ENCODE measurements at places on chromosomes 16 and 17. TPM values are rescaled to one million over a fixed set of nuclear protein-coding genes. Genes with fewer than 3 reads are reported as not detected.
A peak's percentile ranks its signal among the peaks of the same experiment; 100 is the strongest.

DNA sequence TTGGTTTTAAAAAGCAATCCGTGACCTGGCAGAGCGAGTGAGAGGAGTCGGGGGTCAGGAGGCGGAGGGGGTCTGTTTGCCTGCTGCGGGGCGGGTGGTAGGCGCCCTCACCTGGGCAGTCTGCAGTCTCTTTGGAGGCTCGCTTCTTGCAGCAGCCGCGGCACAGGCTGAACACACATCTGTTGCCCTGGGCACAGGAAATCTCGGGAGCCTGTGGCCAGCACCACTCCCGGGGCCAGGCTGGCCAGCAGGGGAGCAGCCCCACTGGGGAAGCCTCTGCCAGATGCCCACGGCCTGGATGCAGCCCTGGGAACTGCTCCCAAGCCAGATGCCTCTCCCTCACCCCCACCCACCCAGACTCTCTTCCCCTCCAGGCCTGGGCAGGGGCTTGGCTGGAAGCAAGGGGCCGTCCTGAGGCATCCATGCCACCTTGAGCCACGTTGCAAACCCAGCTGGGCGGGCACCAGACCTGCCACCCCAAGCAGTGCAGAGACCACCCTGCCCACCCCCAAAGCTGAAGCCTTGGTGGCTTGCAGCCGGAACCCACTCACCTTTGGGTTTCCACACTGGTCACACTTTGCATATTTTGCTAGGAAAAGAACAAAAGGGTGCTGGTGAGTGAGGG, 6.6 kb downstream of the GPS1 start:
- no peak for DNase-seq
- H3K27me3 ChIP-seq, result no peaks in the 10 kb centered on the region
- H3K36me3 ChIP-seq, result peaks cover 5% of the 10 kb centered on the region
- peaks cover 2% of the 10 kb centered on the region for H3K4me1 ChIP-seq
- no peak overlapping the region for H3K4me3 ChIP-seq
- no peak overlapping the region for H3K27ac ChIP-seq

GRCh38 chr17:77651988-77652387, 306.5 kb upstream of the TNRC6C start:
- peaks cover 18% of the 10 kb centered on the region for H3K27me3 ChIP-seq
- peaks cover 3% of the 10 kb centered on the region for H3K36me3 ChIP-seq
- no peak for DNase-seq
- H3K27ac ChIP-seq, result no peak overlapping the region
- peaks cover 8% of the 10 kb centered on the region for H3K4me1 ChIP-seq

DNA sequence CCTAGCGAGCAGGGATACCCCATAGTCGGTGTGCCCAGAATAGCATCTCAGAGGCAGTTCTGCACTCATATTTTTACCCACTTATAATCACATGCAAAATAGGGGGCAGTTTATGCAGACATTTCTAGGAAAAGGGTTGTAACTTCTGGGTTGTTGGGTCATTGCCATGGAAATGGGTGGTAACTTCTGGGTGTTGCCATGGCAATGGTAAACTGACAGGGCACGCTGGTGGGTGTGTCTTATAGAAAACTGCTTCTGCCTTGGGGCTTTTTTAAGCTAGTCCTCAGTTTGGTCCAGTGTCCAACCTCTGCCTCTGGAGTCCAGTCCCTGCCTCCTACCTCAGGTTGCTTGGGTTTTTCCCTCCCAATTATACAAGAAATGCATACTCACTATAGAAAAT, 7.4 kb upstream of the SPAG9 start:
- H3K27ac ChIP-seq, result no peak overlapping the region
- DNase-seq, result no peak
- no peak overlapping the region for H3K4me3 ChIP-seq
- H3K4me1 ChIP-seq, result no peaks in the 10 kb centered on the region
- H3K27me3 ChIP-seq, result no peaks in the 10 kb centered on the region

DNA sequence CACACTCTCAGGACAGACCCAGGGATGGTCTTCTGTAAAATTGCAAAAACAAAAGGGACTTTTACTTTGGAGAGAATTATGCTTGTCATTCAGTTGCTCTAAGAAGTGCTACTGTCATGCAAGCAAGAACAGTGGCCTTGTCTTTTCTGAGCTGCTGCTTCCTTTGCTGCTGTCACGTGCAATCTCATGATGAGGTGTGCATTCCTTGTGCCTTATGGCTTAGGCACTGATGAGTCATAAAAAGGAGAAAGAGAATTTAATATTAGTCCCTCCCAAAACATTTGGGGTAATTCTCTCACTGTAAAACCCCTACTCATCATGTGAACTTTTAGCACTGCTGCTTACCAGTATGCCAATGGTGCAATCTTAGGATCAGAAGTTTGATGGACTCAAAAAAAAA, 2051.3 kb downstream of the TP53TG3F start:
- no peaks in the 10 kb centered on the region for H3K4me1 ChIP-seq
- H3K27me3 ChIP-seq, result no peaks in the 10 kb centered on the region
- no peak for DNase-seq
- H3K36me3 ChIP-seq, result no peaks in the 10 kb centered on the region
- H3K27ac ChIP-seq, result no peak overlapping the region

DNA sequence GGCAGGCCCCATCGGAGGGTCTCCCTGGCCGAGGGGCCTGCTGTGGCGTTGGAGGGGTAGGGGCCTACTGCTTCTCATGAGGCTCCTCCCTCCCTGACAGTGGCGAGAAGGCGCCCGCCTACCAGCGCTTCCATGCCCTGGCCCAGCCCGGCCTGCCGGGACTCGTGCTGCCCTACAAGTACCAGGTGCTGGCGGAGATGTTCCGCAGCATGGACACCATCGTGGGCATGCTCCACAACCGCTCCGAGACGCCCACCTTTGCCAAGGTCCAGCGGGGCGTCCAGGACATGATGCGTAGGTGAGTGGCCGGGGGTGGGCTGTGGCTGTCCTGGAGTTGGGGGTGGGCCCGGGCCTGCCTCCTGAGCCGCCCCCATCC, 1.7 kb downstream of the CDT1 start:
- H3K36me3 ChIP-seq, result no peaks in the 10 kb centered on the region
- H3K4me1 ChIP-seq, result peaks cover 5% of the 10 kb centered on the region
- no peak overlapping the region for H3K27ac ChIP-seq
- H3K27me3 ChIP-seq, result no peaks in the 10 kb centered on the region
- peak overlapping the region; percentile 22 for H3K4me3 ChIP-seq

DNA sequence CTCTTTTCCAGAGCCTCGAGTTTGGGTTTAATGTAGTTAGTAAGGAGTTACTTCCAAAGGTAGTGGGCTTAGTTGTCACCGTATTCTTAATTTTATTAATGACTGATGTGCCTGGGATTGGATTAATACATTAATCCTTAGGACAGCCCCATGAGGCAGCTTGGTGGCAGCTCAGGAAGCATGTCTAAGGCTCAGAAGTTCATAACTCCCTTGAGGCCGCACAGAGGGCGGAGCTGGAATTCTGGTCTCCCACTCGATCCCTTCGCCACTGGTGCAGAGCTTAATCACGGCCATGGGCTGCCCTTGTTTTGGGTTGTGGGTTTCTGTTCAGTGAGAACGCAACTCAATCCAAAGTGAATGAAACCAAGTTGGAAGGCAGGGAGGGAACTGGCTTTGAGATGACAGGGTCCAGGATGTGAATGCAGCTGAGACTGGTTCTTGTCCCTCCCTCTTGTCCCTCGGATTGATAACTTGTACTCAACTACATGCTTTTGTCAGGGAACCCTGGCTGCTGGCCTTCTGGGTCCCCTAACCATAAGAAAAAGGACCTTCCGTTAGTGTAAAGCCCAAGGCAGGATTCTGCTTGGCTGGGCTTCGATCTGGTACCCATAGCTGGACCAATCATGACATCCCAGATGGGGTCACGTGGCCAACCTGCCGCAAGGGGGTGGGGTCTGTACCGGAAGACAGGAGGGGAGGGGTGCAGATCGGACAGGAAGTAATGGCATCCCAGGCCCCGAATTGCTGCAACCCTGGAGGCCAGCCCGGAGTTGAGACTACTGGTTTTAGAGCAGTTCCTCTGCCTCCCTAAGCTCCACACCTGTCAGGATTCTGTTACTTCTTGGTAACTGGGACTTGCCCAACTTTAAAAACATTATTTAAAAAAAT, 45.4 kb downstream of the SNX20 start:
- no peak overlapping the region for H3K4me3 ChIP-seq
- peaks cover 21% of the 10 kb centered on the region for H3K36me3 ChIP-seq
- no peak for DNase-seq
- H3K27me3 ChIP-seq, result no peaks in the 10 kb centered on the region
- H3K27ac ChIP-seq, result peak overlapping the region; percentile 12
- H3K4me1 ChIP-seq, result peaks cover 8% of the 10 kb centered on the region

GRCh38 chr17:42706732-42707131, 24.4 kb downstream of the CNTNAP1 start:
- H3K36me3 ChIP-seq, result peaks cover 44% of the 10 kb centered on the region
- no peak for DNase-seq
- no peak overlapping the region for H3K27ac ChIP-seq
- no peak overlapping the region for H3K4me3 ChIP-seq

DNA sequence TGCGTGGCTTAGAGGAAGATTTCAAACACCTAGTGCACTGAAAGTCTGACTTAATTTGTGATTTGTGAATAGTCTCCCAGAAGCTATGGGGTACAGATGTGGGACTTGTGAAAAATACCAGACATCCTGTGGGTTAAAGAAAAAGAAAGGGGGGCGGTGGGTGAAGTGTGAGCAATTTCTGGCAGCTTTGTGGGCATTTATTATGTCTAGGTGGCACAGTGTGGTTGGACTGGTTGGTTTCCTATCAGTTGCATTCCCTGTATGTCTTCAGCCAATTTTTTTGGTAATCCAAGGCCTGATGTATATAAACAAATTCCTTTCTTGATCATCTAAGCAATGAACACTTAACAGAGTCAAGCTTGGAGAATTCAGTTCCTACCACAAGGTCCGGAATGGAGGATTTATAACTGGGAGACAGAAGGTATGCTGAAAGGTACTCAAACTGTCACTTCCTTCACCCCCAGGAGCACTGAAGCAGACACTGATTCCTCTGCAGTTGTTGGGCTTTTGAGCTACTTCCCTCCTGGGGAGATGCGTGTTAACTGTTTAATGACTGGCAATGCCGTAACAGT, 211.6 kb downstream of the WWOX start:
- no peaks in the 10 kb centered on the region for H3K27me3 ChIP-seq
- DNase-seq, result no peak
- no peak overlapping the region for H3K4me3 ChIP-seq
- no peaks in the 10 kb centered on the region for H3K36me3 ChIP-seq
- H3K27ac ChIP-seq, result peak overlapping the region; percentile 74
- H3K4me1 ChIP-seq, result peaks cover 14% of the 10 kb centered on the region

GRCh38 chr17:72151565-72152386, 31.0 kb downstream of the SOX9 start:
- H3K27ac ChIP-seq, result peak overlapping the region; percentile 20
- no peaks in the 10 kb centered on the region for H3K36me3 ChIP-seq
- no peak overlapping the region for H3K4me3 ChIP-seq

- DNase-seq, result no peak
- peaks cover 92% of the 10 kb centered on the region for H3K27me3 ChIP-seq
- no peak overlapping the region for H3K4me3 ChIP-seq
- H3K4me1 ChIP-seq, result peaks cover 6% of the 10 kb centered on the region
These were observed 9.0 kb upstream of the CXCL16 start for GRCh38 chr17:4748686-4749085.

DNA sequence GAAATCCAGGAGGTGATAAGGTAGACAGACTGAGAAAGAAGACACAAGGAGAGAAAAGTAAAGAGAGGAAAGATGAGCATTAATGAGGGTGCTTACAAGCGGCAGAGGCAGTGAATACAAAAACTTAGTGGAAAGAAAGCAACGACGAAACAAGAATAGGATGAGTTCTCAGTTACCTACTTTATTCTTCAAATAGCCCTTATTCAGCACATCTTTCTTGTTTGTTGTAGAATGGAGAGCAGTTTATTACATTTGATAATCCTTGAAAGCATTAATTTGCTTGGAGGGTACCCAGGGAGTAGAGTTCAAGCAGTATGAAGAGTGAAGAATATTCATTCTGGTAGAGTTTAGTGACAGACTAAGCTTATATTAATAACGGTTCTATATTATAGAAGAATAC, 22.4 kb downstream of the PAFAH1B1 start:
- H3K4me1 ChIP-seq, result peaks cover 1% of the 10 kb centered on the region
- no peaks in the 10 kb centered on the region for H3K36me3 ChIP-seq
- H3K27me3 ChIP-seq, result no peaks in the 10 kb centered on the region
- H3K27ac ChIP-seq, result no peak overlapping the region

TMED6 gene
- 1.2 TPM for total RNA-seq

KIF2B gene
- not detected for total RNA-seq

KRT17 gene
- 232 TPM for total RNA-seq

KRT37 gene
- total RNA-seq, result not detected

ASPA gene
- total RNA-seq, result 0.16 TPM
